ENCODE measurements at places on chromosomes 1 and 21. TPM values are rescaled to one million over a fixed set of nuclear protein-coding genes. Genes with fewer than 3 reads are reported as not detected.

The LRRC8B gene
- 9.5 TPM for total RNA-seq

The HMGCS2 gene
- total RNA-seq: 188 TPM

The TRPM2 gene
- total RNA-seq: 0.50 TPM

The VAMP4 gene
- 9.1 TPM for total RNA-seq

The GPR153 gene
- 6.9 TPM for total RNA-seq

DNA sequence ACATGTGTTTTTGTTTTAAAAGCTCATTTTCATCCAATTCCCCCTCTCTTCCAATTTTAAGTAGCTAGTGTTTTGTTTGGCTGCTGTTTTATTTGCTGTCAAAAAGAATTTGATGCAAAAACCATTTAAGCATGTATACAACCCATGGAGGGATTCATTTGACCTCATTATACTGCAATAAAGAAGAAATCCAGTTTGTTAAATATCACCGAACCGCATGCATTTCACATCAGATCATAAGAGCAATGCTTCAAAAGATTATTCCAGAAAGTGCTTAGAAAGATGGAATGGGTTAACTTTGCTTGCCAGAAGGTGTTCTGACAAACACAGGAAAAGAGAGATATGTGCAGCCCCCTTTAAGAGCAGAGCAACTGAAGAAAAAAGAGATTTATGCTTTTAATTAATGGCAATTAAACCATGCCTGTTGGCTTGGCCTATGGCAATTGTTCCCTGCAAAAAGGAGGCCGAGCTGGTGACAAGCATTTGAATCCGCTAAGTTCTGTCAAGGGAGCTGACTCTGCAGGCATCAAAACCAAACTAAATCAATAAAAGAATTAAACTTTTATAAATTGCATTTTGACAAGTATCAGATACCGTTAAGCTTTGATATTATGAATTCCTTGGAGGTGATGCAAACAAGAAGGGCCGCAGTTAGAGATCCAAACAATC, 14.4 kb upstream of the BARHL2 start:
- DNase-seq: no peak

DNA sequence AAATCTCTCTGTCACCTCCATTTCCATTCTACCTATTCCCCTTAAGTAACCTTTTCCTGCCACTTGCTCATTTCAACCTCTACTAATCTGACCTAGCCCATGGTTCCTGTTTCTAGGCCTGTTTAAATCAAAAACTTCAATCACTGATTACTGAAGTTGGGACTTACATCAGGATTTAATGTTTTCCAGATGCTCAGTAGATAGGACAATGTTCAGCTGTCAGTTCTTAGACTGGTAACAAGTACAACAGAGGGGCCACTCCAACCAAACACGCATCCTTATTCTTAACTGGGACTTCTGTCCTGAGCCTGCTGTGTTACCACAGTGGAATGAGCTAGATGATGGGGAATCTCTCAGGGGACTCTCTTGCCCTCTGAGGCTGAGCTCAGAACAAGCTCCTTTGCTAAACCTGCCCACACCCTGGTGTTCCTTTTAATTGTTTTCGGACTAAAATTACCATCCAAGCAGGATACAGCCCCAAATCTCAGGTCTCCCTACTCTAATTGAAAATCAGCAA, 974.6 kb downstream of the TTLL7 start:
- DNase-seq: no peak

The FYB2 gene
- 15.5 TPM for total RNA-seq

- no peak for DNase-seq
Observed at GRCh38 chr1:53792806-53793205, 45.3 kb downstream of the NDC1 start.

DNA sequence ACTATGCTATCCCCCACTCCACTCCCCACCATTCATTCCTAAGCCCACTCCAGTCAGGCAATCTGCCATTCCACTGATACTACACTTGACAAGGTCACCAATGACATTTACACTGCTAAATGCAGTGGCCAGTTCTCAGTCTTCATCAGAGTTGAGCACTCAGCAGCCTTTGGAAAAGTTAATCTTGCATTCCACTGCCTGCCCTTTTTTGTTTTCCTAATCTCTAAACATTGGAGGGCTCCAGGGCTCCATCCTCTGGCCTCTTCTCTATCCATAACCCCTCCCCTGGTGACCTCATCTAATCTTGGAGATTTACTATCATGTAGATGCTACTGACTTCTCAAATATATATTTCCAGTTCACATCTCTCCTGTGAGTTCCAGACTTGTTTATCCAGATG, 70.9 kb upstream of the S1PR1 start:
- no peak for DNase-seq

DNA sequence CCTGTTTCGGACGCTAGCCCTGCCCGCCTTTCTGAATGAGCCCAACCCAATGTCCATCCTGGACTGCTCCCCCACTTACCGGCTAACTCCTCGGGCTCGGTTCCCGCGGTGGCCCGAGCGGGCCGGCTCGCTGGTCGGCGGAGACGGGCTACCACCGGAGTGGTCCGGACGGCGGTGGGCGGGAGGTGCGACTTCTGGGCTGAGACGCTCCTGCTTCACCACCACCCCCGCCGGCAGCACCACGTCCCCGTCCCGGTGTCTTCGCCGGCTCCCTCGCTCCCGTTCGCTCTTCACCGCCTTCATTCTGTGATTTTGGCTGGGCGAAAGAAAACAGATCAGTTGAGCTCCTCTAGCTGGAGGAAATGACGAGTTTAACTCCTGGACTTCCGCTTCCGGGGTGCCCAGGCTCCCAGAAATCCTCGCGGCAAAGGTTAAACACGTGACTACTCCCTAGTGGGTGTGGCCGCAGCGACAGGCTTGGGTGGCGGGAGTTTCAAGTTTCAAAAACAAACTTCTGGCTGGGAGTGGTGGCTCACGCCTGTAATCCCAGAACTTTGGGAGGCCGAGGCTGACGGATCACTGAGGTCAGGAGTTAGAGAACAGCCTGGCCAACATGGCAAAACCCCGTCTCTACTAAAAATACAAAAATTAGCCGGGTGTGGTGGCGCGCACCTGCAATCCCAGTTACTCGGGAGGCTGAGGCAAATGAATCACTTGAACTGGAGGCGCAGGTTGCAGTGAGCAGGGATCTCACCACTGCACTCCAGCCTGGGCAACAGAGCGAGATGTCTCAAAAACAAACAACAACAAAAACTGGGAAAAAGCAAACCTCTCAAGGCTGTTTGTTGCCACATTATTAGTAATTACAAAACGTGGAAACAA, at the start of gene SNIP1:
SNIP1 (minus strand) TSS at position 367 of the 882 bp plus-strand sequence; CDS start at position 303, 64 bp downstream.
- peak; percentile 96 for DNase-seq

- DNase-seq: no peak
Observed at GRCh38 chr21:33541105-33541711, 709 bp downstream of the GART start.

- peak; percentile 25 for DNase-seq
Observed at GRCh38 chr1:170765712-170766330, 101.9 kb downstream of the PRRX1 start.

- DNase-seq: no peak
Observed at GRCh38 chr1:53568540-53568939, 109.3 kb downstream of the DMRTB1 start.

DNA sequence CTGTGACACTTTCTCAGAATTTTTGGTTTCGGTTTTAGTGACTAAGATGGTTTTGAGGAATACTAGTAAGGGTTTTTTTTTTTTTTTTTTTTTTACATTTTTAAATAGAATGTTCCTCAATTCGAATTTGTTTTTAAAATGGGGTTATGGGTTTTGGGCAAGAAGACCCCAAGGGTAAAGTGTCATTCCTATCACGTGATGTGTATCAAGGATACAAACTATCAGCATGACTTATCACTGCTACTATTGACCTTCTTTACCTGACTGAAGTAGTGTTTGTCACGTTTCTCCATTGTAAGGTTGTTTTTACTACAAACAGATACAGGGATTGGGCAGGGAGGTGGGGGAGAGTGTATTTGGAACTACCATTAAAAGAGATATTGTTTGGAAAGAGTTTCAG, 781.1 kb upstream of the ADGRL4 start:
- no peak for DNase-seq

DNA sequence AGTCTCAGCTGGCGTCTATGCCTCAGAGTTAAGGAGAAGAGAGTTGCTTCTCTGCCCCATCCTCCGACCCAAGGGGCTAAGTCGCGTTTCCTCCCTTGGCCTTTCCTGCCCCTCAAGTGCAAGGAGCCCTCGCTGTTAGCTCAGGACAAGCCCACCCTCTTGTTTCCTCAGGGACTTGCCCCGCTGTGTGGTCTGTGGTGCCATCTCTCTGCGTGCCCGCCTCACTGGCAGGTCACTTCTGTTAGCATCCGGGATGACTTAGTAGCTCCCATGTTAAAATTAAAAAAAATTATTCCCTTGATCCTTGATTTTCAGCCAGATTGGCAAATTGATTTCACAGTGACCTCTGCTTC, 96.5 kb downstream of the PCBP3 start:
- no peak for DNase-seq

- no peak for DNase-seq
Observed at GRCh38 chr21:16454399-16454798, 724.6 kb downstream of the USP25 start.

The NEK7 gene
- 86.9 TPM for total RNA-seq

DNA sequence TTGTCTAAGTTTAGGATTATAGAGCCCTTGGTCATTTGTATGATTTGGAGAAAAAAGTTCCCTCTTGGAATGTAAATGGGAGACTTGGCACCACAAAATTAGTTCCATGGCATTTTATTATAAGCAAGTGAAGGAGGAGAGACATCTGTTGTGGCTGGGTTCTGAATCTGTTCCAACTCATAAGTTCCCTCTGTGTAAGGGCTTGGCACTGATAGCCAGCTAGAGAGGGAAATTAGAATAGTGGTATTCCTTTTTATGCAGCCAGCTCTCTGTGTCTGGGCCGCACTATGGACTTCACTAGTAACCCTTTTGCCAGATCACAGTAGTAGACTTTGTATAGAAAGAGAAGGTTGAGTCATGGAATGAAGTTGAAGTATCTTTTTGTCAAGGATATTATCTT, 31.1 kb downstream of the GNAI3 start:
- DNase-seq: peak; percentile 29

GRCh38 chr1:201530741-201531531, 8.0 kb upstream of the NAV1 start:
- DNase-seq: peak; percentile 90

DNA sequence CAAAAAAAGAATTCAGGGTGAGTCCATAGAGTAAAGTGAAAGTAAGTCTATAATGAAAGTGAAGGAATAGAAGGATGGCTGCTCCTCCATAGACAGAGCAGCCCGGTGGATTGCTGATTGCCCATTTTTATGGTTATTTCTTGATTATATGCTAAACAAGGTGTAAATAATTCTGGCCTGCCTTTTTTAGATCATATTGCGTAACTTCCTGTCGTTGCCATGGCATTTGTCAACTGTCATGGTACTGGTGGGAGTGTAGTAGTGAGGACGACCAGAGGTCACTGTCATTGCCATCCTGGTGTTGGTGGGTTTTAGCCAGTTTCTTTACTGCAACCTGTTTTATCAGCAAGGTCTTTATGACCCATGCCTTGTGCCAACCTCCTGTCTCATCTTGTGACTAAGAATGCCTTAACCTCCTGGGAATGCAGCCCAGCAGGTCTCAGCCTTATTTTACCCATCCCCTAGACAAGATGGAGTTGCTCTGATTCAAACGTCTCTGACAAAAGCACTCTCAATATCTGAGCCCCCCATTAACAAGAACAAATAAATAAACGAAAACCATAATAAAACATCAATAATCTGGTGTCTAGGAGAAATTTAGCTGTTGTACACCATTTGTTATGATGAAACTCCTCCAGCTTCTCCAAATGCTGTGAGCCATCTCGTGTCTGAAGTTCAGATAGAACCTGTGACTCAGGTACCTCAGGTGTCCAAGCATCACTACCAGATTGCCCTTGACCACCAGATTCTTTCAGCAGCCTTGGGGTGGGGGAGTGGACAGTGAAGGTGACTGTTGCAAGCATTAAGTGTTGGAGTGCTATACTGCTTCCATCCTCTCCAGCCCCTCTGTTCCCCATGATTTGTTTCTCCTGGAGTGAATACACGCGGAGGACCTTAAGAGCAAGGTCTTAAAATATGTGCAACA, 36.0 kb downstream of the EBNA1BP2 start:
- no peak for DNase-seq

The RBM11 gene
- total RNA-seq: 1.4 TPM

DNA sequence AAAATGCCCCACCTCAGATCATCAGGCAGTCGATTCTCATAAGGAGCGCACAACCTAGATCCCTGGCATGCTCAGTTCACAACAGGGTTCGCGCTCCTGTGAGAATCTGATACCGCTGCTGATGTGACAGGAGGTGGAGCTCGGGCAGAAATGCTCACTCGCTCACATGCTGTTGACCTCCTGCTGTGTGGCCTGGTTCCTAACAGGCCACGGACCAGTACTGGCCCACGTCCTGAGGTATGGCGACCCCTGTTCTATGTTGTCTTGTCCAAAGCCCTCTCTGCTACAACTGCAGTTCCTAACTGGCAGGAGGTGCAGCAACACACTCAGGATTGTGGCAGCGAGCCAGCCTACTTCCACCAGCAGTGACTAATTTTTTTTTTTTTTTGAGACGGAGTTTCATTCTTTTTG, 70.6 kb downstream of the CLSTN1 start:
- DNase-seq: no peak

The POFUT2 gene
- 25.5 TPM for total RNA-seq

GRCh38 chr1:109946511-109946910, 35.9 kb downstream of the CSF1 start:
- DNase-seq: no peak

GRCh38 chr1:108034396-108034795, 69.4 kb upstream of the VAV3 start:
- DNase-seq: peak; percentile 16

DNA sequence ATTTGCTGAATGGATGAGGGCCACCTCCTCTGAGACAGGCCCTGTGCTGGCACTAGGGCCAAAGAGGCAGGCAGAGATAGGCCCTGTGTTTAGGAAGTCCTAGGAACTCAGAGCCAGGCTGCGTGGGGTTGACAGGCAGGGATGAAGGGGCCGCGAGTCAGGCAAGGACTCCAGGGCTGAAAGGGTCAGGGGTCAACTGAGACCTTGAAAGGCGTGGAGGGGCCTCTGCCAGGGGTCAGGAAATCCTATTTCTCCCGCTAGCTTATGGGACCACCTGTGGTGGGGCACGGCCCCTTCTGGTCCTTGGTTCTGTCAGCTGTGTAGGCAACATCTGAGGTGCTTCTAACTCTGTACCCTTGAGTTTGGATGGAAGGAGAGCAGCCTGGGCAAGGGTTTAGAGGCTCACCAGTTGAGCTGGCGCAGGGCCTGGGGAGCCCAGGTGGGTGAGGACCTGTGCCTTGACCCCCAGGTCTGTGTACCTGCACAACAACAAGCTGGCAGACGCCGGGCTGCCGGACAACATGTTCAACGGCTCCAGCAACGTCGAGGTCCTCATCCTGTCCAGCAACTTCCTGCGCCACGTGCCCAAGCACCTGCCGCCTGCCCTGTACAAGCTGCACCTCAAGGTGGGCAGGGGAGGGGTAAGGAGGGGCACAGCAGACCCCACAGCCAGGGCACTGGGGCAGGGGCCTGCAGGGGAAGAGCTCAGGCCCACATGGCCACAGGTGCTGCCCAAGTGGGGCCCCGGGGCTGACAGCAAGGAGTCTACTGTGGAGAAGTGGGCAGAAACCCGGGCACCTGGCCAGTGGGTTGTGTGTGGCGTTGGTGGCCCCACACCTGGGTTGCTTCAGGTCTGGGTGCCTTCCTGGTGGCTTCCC, 14.9 kb downstream of the PODN start:
- no peak for DNase-seq

The MMP23B gene
- 73.4 TPM for total RNA-seq

The TSPAN2 gene
- 1.8 TPM for total RNA-seq

- DNase-seq: peak; percentile 94
Observed at GRCh38 chr1:99849744-99850458, at the start of gene AGL. Gene AGL, plus strand, starts transcription at chr1:99850361. Its CDS starts 682 bp downstream, at chr1:99851043.

- DNase-seq: no peak
Observed at GRCh38 chr1:26794391-26794790, 6.6 kb downstream of the PIGV start.
